ENCODE measurements at places on chromosomes 4 and X.
A peak's percentile ranks its signal among the peaks of the same experiment; 100 is the strongest.

DNA sequence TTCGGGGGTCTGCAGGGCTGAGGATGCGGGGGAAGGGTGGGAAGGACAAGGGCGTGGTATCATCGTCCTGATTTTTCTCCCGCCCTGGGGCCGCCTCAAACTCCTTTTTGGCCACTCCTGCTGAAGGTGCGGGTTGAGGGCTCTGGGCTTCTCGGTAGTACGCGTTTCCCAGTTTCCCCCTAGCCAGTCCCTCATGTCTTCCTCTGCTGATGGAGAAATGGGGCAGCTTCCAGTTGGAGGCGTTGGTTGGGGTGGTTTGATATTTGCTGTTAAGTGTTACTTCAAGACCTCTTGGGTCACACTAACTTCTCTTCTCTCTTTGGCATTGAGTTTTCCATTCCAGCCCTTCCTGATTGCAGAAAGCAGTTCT is 482 bp downstream of the GSTCD start:
- DNase-seq, result no peak

DNA sequence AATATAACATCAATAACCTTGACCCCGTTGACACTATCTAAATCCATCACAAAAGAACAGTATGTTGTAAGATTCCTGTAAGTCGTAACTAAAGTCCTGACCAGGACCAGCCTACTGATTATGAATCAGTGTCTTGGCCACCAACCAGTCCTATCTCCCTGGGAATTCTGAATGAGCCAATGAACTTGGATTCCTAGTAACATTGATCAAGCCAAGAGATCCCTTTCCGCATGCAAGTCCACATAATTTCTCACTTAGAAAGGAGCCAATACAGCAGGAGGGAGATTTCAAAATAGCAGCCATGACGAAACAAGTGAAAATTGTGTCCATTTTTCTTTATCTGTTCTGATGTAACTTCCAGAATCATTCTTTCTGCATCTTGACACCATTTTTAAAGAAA is 9.5 kb downstream of the XPNPEP2 start:
- peak; percentile 78 for DNase-seq

DNA sequence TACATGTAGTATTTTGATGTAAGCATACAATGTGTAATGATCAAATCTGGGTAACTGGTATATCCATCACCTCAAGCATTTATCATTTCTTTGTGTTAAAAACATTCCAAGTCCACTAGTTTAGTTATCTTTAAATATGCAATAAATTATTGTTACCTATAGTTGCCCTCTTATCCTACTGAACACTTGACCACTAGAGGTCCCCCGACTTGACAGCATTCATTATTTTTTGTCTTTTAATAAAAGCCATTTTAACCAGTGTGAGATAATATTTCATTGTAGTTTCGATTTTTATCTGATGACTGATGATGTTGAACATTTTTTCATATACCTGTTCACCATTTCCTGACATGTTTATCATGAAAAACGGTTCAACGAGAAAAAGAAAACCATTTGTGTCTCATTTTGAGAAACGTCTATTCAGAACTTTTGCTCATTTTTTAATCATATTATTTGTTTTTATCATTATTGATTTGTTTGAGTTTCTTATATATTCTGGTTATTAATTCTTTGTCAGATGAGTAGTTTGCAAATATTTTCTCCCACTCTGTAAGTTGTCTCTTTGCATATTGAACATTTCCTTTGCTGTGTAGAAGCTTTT is 199.0 kb upstream of the CXXC4 start:
- no peak for DNase-seq

- DNase-seq, result no peak
Observed at GRCh38 chr4:99067617-99068016, 21.0 kb downstream of the ADH5 start.

DNA sequence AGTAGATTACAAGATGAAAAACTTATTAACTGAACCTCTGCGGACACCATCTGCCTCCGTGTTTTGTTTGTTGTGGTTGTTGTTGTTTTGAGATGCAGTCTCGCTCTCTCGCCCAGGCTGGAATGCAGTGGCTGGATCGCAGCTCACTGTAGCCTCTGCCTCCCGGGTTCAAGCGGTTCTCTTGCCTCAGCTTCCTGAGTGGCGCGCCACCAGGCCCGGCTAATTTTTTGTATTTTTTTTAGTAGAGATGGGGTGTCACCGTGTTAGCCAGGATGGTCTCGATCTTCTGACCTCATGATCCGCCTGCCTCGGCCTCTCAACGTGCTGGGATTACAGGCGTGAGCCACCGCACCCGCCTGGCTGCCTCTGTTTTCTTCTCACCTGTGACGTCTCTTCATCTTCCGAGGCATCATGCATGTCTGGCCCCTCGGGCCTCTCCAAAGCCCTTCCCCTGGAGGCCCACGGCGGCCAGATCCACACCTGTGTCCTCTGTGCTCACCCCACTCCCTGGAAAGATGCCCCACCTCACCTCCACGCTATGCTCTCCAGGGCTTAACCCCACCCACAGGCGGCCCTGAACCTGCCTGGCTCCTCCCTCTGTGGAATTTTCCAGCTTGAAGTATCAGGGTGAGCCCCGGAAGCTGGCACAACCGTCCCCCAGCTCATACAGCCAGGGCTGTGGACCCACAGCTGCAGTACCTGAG is 77.0 kb upstream of the MXD4 start:
- no peak for DNase-seq

DNA sequence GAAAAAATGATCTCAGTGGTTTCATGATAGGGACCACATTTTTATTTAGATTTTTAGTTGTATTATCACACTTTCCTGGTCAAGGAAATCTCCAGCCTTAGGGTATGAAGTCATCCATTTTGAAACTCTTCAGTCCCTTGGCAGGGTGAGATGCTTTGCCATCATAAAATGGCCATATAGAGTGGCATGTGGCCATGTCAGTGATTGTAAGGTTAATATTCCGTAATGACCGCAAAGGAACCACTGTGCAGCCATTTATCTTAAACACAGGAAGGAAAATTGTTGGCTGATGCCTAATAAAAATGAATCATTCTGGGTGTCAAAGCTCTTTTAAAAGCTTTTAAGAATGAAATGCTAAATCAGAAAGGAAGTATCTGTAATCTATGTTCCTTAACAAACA is 35.6 kb downstream of the COMMD8 start:
- DNase-seq, result no peak

GRCh38 chr4:7646384-7647061 is 211.8 kb upstream of the PSAPL1 start:
- no peak for DNase-seq

- DNase-seq, result no peak
Observed at GRCh38 chr4:138596896-138597295, 354.7 kb upstream of the SLC7A11 start.

- peak; percentile 30 for DNase-seq
Observed at GRCh38 chr4:80989921-80990544, 40.5 kb upstream of the BMP3 start.

GRCh38 chrX:48689208-48689920 is 5.8 kb downstream of the WAS start:
- no peak for DNase-seq

DNA sequence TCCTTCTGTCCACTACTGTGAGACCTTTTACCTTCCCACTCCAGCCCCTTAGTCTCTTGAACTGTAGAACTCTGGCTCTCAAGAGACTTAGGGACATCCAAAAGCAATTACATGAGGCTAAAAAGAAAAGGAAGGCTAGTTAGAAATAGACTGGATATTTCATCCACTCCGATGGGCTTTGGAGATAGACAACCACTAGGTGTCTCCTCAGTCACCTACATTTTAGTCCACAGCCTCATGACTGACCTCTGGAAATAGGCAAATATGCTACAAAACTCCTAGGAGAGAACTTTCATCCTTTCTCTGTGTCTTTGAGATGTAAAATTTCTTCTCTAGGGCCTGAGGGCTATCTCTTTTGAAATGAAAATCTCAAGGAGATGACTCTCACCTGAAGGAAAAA is 45.1 kb upstream of the LAMP2 start:
- DNase-seq, result no peak

GRCh38 chr4:97923096-97923495 is 220.2 kb downstream of the STPG2 start:
- no peak for DNase-seq

GRCh38 chr4:120960656-120961267 is 38.2 kb upstream of the PRDM5 start:
- DNase-seq, result no peak

DNA sequence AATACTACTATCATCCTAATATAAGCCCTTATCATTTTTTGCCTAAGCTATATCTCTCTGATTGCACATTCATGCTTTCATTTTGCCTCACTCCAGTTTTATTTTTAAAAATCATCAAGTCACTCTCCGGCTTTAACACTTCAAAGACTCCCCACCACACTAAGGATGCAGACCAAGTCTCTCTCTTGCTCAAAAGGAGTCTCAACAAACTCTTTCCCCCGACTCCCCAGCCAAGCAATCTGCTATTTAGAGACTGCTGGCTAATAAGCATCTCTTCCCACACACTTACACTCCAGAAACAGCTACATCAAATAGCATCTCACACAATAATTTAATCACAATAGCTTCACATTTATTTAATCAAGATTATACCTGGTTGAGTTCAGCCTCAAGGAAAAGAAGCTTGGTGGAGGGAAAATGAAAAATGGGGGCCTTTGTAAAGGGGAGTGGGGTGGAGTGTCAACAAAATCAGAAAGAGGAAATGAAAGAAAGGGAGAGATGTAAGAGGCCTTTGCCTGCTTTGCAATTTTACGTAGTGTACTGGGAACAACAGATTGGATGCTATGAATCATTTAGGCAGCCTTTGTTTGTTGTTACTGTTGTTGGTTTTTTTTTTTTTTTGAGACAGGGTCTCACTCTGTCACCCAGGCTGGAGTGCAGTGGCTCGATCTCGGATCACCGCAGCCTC is 104.1 kb upstream of the MCF2 start:
- no peak for DNase-seq

- no peak for DNase-seq
Observed at GRCh38 chrX:148609515-148610327, 109.3 kb downstream of the AFF2 start.

GRCh38 chr4:147747787-147748454 is 16.0 kb downstream of the ARHGAP10 start:
- DNase-seq, result no peak
